ENCODE measurements at places on chromosomes 3 and 15.

GRCh38 chr3:63967675-63968611 lies 55.4 kb downstream of the PSMD6 start:
- peak; percentile 52 for DNase-seq

- no peak for DNase-seq
Observed at GRCh38 chr3:20054549-20054987, 14.3 kb downstream of the KAT2B start.

- DNase-seq = no peak
Observed at GRCh38 chr3:160874736-160875135, 118.7 kb downstream of the PPM1L start.

- no peak for DNase-seq
Observed at GRCh38 chr3:106251160-106251892, 382.5 kb upstream of the CBLB start.

DNA sequence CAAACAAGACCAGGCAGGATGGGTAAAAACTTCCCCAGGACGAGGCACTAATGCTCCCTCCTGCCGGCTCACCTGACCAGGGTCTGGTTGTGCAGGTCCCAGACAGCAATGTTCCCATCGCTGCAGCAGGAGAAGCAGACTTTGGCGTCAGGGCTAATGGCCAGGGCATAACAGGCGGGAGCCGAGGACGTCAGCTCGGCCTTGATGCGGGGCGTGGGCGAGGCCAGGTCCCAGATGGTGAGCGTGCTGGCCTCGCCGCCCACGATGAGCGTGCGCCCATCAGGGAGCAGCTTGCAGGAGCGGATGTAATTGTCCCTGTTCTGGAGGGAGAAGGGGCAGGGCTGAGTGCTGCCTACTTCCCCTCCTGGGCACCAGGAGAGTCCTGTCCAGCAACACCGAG lies 43.4 kb downstream of the TLE3 start:
- DNase-seq = no peak

DNA sequence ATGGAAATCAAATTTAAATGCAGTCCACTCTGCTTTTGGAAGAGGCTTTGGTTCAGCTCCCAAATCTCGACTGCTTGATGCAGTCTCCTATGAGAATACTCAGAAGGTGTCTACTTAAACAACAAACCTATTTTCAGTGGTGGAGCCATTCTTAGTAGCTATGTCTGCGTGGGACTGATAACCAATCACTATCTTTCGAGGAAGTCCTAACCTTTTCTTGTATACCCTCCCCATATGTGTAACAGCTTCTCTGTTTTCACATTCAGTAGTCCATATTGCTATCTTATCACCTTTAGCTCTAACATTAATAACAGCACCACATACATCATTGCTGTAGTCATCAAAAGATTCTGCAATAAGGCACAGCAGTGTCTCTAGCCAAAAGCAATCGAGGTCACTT lies 333.0 kb upstream of the ATP11B start:
- no peak for DNase-seq

DNA sequence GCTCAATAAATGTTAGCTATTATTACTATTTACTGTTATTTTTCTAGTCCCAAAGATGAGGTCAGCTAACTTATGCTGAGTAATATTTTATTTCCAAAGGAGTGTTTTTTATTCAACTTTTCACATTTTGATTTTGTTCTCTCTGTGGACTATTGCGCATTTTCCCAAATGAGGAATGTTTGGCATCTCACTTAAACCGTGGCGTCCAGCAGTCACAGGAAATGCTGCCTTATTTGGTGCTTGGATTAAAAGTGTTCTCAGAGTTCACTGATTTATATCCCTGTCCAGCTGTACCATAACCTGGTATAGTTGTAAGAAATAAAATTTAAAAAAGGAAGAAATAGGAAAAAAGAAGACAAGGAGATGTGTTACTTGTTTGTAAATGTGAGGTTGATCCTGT lies 166.8 kb downstream of the THSD4 start:
- DNase-seq = no peak

DNA sequence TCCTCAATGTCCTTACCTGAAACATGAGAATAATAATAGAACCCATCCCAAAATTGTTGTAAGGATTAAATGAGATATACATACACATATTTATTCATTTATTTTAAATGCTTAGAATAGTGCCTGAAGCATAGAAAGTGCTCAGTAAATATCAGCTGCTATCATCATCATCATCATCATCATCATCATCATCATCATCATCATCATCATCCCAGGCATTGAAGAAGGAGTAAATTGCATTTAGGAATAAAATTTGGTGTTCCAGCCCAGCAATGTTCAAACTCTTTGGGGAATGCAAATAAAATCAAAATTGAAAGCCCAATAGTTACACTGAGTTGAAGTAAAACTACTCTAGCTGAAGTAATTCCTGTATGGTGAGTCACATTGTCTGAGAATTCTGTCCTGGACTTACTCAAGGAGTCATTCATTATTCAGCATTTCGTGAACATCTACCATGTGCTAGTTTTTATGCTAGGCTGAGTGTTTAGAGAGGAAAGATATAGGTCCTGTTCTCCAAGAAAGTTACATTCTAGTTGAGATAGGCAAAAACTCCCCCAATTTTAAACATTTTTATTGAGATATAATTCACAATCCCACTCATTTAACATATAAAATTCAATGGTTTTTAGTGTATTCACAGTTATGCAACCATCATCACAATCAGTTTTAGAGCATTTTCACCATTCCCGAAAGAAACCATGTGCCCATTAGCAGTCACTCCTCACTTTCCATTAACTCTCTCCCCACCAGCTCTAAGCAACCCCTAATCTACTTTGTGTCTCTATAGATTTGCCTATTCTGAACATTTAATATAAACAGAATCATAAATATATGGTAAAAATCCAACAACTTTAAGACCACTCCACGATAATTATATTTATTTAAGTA lies 107.2 kb downstream of the FRMD5 start:
- DNase-seq = no peak

DNA sequence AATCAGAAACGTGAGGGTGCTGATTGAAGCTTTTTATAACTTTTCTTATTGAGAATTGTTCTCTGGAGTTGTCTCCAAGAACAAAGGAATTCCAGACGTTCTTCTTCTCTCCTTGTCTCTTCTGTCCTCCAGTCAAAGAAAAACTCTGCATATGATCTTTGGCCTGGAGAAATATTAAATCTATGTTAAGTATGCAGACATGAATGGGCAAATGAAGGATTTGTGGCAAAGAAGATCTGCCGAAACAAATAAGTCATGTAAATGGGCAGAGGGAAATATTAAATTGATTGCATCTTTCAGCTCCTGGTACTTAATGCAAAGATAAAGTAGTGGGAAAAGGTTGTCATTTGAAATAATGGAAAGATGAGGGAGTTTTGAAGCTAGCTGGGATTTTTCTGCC lies 74.9 kb downstream of the IGF1R start:
- no peak for DNase-seq

GRCh38 chr15:44458429-44458828 lies 31.0 kb downstream of the CTDSPL2 start:
- no peak for DNase-seq

DNA sequence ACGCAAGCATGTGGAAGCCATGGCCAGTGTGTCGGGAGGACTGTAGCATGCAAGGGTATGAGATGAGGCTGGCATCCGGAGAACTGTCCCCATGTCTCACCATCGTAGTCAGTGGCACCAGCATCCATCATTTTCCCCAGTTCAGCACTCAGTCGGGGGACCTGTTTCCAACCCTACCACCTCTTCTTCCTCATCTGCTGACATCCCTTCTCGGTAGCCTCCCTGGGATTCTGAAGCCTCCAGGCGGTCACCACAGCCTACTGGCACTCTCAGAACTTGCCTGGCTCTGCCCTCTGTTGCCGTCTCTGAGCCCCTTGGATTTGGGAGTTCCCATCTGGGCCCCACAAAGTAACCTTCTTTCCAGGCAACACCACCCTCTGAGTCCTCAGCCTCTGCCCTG lies 131.1 kb upstream of the ABHD17C start:
- DNase-seq = no peak

GRCh38 chr3:99895703-99896441 lies 78.2 kb downstream of the CMSS1 start:
- no peak for DNase-seq

- DNase-seq = no peak
Observed at GRCh38 chr15:89105147-89105546, 16.9 kb downstream of the ABHD2 start.

GRCh38 chr3:127170814-127171213 lies 22.1 kb upstream of the PRR23E start:
- peak; percentile 51 for DNase-seq

DNA sequence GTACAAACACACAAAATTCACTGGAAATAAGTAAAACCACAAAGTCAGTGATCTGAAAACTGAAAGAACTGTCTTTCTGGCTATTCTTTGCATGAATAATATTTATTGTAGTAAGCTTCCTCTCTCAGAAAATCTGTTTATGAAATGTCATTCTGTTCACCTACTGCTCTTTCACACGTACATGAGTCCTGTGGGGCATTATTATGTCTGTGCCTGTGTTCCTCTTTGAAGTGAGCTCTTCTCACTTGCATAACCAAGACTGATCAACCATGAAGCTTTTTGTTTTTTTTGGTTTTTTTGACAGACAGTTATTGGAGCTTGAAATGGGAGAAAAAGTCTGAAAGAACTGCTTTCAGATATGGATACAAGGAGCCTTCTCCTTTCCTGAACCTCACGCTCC lies 195.8 kb downstream of the PLCH1 start:
- no peak for DNase-seq

DNA sequence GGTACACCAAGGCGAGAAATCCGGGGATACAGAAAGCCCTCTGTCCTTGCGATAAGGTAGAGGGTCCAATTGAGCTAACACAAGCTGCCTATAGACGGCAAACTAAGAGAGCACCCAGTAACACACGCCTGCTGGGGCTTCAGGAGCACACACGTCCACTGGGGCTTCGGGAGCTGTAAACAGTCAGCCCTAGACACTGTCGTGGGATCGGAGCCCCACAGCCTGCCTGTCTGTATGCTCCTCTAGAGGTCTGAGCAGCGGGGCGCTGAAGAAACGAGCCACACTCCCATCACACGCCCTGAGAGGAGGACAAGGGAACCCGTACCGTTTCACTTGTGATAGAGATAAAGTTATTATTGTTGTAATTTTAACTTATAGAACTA lies 486 bp downstream of the SAMMSON start:
- no peak for DNase-seq

GRCh38 chr15:91522605-91523332 lies 330.7 kb upstream of the SLCO3A1 start:
- peak; percentile 4 for DNase-seq

DNA sequence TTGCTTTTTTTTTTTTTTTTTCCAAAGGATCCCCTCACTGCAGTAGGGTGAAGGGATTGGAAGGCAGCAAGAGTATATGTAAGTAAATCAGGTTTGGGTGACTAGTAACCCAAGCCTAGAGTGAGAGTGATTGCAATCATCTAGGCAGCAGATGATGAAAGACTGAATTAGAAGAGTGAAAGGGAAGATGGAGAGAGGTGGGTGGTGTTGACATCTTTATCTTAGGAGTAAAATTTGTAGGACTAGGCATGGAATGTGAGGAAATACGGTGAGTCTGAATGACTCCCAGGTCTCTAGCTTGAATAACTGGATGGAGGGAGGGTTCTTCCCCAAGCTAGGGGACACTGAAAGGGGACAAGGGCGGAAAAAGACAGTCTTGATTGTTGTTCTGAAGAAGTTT lies 63.4 kb downstream of the TPRG1 start:
- DNase-seq = no peak

GRCh38 chr3:121998030-121998580 lies 23.9 kb downstream of the ILDR1 start:
- no peak for DNase-seq

GRCh38 chr3:119538772-119539171 lies 20.6 kb downstream of the CD80 start:
- DNase-seq = no peak

DNA sequence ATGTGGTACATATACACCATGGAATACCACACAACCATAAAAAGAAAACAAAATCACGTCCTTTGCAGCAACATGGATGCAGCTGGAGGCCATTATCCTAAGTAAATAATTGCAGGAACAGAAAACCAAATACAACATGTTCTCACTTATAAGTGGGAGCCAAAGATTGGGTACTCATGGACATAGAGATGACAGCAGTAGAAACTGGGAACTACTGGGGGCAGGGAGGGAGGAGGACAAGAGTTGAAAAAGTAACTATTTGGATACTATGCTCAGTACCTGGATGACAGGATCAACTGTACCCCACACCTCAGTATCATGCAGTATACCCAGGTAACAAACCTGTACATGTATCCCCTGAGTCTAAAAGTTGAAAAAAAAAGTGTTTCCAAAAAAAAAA lies 23.2 kb upstream of the ATOSA start:
- DNase-seq = no peak

- no peak for DNase-seq
Observed at GRCh38 chr15:62766599-62766998, 275.9 kb upstream of the TPM1 start.

DNA sequence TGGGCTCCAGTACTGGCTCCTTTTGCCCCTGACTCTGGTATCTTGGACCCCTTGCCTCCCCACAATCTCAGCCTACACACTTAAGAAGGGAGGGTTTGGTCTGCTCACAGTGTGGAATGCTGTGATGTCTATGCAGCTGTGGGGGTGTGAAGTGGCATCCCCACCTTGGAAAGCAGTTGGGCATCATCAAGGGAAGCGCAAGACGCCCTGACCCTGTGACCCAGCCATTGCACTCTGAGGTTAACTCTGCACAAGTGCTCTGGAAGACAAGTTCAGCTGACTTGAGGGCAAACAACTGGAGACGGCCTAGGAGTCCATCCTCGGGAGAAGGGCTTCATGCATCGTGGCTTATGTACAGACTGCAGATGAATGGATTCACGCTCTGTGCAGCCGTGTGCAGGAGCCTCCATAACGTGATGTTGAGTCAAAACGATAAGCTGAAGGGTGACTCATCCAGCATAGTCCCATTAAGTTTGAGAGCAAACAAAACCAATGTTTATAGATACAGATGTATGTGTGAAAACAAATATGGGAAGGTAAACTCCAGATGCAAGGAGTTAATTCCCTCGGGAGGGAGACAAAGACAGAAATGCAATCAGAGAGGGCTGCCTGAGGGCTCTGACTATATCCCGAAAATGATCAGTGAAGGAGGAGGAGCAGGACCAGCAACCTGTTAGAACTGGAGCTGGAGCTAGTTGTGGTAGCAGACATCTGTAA lies 86.8 kb downstream of the LSM3 start:
- DNase-seq = no peak
